Smooth muscle cell of the umbilical artery (primary cell): ENCODE measurements at places on chromosomes 12 and 14. TPM values are rescaled to one million over a fixed set of nuclear protein-coding genes. Genes with fewer than 3 reads are reported as not detected.

KRT8 gene
- 226 and 547 TPM in 2 replicates for total RNA-seq

CIROP gene
- total RNA-seq = not detected in 2 replicates

ABCD2 gene
- total RNA-seq = 0.05 and 0.30 TPM in 2 replicates

KRT6C gene
- not detected in 2 replicates for total RNA-seq

HCAR1 gene
- total RNA-seq = not detected in 2 replicates

RASSF9 gene
- total RNA-seq = 0.89 and 1.6 TPM in 2 replicates

ISM2 gene
- 0.14 and 0.89 TPM in 2 replicates for total RNA-seq

RASSF8 gene
- 58.8 and 69.3 TPM in 2 replicates for total RNA-seq

OR4E2 gene
- not detected in 2 replicates for total RNA-seq

DIO3 gene
- total RNA-seq = not detected in 2 replicates

ADIPOR2 gene
- total RNA-seq = 34.7 and 36.7 TPM in 2 replicates

SLC25A47 gene
- not detected in 2 replicates for total RNA-seq

PLEKHH1 gene
- total RNA-seq = 1.0 and 1.5 TPM in 2 replicates

ALDH2 gene
- total RNA-seq = 24.1 and 30.3 TPM in 2 replicates

CCDC85C gene
- total RNA-seq = 4.5 and 11.0 TPM in 2 replicates

KRT6B gene
- not detected in 2 replicates for total RNA-seq

TMEM119 gene
- total RNA-seq = 2.3 and 24.9 TPM in 2 replicates

FAR2 gene
- total RNA-seq = 0.89 and 4.2 TPM in 2 replicates

GATC gene
- 18.4 and 23.9 TPM in 2 replicates for total RNA-seq

PGAM5 gene
- 24.3 and 41.3 TPM in 2 replicates for total RNA-seq

CD163 gene
- not detected in 2 replicates for total RNA-seq

STON2 gene
- not detected in 2 replicates for total RNA-seq

CNIH1 gene
- 118 and 166 TPM in 2 replicates for total RNA-seq

BRMS1L gene
- total RNA-seq = 4.8 and 5.3 TPM in 2 replicates

GPRC5D gene
- not detected in 2 replicates for total RNA-seq

DPY19L2 gene
- 0.30 and 5.1 TPM in 2 replicates for total RNA-seq

CD9 gene
- 79.9 and 159 TPM in 2 replicates for total RNA-seq

IL22 gene
- total RNA-seq = not detected in 2 replicates
